ENCODE measurements at places on chromosomes 3 and 15.
A peak's percentile ranks its signal among the peaks of the same experiment; 100 is the strongest.

GRCh38 chr3:62208385-62208784 lies 165.0 kb downstream of the FEZF2 start:
- no peak for DNase-seq

DNA sequence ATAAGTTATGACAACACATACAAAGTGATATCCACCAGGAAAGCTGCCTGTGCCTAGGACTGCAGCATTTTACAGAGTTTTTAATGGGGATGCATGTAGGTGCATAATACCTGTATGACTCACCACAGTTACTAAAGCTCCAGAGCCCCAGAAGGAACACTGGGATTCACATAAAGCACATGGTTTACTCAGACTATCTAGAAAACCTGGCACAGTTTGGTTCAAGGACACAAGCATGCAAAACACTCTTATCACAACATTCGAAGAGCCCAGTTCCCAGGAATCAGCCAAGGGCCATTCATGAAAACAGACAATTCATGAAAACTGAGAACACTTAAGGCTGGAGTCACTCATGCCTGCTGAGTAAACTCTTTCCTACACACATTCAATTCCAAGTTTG lies 261.0 kb downstream of the PYDC2 start:
- DNase-seq = no peak

GRCh38 chr15:49644364-49644794 lies 23.5 kb downstream of the DTWD1 start:
- no peak for DNase-seq

- DNase-seq = no peak
Measured at GRCh38 chr3:32641356-32641755, 43.6 kb upstream of the CNOT10 start.

DNA sequence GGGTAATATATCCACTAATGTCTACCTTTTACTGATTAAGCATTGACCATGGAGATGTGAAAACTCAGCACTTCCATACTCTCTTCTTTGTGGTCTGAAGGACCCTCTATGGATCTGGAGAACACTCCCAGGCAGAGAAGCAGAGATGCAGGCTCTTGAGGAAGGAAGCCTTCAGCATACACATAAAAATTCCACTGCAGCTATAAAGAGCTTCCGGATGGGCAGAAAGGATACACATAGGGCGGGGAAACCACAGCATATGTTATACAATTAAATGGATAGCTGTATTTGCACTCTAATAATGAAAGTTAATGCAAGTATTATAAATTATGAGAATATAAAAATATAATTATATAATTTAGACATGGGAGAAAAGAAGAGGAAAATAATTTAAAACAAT lies 1258.2 kb upstream of the ALCAM start:
- DNase-seq = no peak

GRCh38 chr15:75811626-75812025 lies 31.6 kb upstream of the UBE2Q2 start:
- DNase-seq = no peak

DNA sequence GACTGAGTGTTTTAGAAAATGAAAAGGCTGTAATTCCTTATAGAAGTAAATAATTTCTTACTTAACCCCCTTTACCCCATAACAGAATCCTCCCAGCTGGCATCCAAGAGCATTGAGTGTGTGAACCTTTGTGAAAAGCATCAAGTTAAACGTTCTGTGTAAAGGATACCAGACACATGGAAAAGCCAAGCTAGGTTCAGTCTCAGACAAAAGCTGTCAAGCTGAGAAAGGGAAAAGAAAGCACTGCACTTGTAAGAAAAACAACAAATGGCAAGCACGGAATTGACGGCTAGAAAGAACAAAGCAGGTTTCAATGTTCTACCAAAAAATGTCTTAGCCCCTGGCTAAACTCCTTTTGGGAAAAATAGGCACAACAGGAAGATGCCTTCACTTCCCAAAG lies 176.5 kb downstream of the FHIT start:
- DNase-seq = no peak

DNA sequence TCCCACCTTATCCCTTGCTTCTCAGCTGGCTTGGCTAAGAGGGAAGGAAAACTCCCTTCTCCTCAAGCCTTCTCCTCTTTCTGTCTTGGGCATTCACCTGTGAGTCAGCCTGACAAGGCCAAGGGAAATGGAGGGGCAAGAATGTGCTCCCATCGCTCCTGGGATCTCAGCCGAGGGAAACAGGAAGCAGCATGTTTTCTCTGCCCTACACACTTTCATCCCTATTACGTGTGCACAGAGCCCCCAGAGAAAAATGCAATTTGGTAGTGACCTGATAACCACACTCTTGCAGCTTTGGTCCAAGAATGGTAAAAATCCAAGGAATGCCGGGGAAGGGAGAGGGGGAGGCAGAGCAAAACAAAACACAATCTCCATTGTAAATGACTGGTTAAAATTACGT lies 32.9 kb upstream of the MTMR10 start:
- DNase-seq = no peak

DNA sequence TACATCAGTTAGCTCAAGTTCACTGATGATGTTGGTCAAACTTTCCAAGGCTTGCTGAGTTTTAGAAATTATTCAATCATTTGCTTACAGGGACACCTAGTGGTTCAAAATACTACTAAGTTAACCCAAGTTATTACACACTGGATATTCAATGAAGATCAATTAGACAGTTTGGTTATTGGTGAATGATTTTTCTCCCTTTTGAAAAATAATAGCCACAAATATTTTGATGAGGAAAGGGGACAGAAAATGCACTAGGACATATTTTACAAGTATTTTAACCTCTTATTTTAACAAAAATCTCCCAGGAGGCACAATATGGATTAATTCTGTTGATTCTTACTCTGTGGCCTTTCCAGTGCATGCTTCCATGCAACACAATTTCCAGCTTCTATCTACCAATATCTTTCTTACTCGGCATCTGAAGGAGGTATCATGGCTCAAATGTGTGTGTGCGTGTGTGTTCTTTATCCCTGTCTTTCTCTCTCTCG lies 20.1 kb upstream of the GOLGA6L2 start:
- DNase-seq = no peak

- DNase-seq = no peak
Measured at GRCh38 chr3:35950021-35950420, 310.7 kb downstream of the ARPP21 start.

GRCh38 chr3:190088890-190089289 lies 31.8 kb downstream of the P3H2 start:
- DNase-seq = no peak

- DNase-seq = no peak
Measured at GRCh38 chr3:172099495-172099808, 60.1 kb downstream of the FNDC3B start.

DNA sequence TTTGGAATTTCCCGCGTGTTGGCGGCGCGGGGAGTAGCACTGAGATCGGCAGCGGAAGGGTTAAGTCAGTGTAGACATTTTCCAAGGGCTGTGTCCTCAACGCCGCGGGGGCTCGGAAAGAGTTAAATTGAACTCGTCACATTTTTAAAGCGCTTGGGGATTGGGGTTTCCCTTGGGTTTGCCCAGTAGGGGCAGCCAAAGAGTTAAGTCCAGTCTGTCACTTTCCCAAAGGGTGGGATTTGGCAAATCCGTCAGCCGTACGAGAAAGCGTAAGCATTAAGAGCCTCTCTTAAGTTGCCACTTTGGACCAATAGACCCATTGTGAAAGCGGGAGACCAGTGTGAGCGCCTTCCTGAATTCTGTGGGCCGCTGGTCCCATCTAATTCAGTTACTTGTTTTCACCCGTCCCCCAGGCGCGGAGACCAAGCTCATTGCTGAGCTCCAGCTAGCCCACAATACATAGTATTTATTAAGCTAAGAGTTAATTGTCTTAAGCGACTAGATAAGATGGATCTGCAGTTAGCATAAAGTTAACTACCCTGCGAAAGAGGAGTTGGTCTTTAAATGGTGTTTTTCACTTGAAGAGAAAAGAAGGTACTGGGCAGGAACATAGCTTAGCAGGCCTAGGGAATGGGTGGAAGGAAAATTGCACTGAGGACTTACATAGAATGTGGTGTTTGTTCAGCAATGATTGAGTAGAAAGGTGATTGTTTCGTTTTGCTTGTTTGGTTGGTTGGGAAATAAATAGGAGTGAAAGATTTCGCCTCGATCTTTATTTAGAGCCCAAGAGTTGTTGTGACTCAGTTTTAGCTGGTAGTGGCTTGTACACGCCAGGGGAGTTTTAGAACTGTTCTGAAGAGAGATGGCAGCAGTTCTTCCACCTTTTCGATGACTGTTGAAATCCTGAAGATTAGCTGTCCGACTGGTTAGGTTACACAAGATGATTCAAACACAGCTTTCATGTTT lies 932 bp downstream of the ARL8B start:
- DNase-seq = peak; percentile 59

DNA sequence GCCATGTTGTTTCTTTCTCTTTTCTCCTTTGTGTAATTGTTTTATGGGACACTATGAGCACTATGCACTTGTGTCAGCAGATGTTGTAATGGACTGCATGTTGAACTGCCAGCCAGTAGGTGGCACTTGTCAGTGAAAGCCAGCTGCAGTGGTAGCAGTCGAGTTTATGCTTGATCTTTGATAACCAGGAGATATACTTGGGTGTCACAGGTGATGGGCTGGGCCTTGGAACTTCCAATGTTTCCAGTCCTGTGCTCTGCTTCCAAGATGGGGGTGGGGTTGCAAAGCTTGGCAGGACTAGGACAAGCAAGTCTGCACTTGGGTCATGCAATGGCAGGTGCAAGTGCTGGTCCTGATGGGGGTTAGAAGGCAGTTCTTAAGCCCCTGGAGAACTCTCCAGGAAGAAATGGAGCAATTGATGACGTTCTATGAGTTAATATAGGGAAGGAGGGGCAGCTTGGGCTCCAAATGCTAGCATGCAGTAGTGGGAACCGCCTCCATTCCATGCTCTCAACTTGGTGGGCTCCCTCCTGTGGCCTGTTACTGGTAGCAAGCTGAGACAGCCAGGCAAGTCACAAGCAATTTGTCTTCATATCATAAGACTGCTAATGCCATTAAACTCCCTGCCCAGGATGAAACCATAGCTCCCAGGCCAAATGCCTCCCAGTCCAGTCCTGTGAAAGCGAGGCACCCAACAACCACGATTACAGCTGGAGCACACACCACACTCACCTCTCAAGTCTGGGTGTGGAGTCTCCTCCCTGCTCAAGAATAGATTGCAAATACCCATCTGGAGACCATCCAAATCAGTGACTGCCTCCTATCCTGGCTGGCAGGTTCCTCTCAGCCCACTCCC lies 287.2 kb downstream of the CGGBP1 start:
- peak; percentile 40 for DNase-seq

- no peak for DNase-seq
Measured at GRCh38 chr3:33430571-33430970, 9.6 kb downstream of the UBP1 start.

DNA sequence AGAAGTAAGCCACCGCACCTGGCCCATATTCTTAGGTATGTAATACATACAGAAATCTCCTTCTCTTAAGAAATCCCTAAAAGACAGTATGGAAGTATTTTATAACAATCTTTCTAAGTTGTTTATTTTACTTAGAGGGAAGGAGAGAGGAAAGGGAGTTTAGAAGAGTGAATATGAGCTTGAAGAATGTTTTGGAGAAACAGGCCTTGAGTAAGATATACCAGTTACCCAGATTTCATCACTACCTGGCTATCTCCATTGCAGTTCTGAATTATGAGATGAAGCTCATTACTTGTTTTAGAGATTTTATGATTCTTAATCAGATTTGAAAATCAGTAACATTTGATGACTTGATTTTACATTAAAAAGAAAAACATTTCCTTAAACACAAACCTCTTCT lies 71.9 kb downstream of the DCUN1D1 start:
- DNase-seq = no peak

Measured in CD4-positive, alpha-beta T cell treated with Interleukin-4 for 4 hours (primary cell).